GM12891 (cell line): ENCODE measurements at places on chromosomes 6 and 20.

DNA sequence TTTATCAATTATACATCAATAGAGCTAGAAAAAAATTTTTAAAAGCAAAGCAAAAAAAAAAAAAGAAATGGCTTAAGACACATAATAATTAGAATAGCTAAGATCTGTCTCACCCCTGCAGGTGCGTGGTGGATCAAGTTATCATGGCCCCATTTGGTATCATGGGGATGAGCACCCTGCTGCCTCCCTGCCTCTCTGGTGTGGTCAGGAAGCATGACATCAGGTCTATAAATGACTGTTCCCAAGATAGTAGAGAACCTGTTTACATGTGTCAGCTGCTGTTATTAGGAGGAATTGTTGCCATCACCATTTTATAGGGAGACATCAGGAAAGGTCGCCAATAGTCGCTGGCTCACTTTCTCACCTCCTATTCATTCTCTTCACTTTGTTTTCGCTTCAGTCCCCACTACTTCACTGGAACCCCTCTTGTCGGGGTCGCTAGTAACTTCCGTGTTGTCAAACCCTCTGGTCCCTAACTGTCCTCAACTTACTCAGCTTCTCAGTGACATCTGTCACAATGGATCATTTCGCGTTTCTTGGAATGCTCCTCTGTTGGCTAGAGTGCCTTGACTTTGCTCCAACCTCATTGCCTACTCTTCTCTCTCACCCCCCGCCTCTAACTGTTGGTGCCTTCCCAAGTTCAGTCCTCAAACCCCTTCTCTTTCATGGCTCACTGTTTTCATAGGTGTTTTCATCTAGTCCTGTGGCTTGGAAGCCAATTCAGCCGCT, 4.7 kb downstream of the DNTTIP1 start:
- no peak for DNase-seq

DNA sequence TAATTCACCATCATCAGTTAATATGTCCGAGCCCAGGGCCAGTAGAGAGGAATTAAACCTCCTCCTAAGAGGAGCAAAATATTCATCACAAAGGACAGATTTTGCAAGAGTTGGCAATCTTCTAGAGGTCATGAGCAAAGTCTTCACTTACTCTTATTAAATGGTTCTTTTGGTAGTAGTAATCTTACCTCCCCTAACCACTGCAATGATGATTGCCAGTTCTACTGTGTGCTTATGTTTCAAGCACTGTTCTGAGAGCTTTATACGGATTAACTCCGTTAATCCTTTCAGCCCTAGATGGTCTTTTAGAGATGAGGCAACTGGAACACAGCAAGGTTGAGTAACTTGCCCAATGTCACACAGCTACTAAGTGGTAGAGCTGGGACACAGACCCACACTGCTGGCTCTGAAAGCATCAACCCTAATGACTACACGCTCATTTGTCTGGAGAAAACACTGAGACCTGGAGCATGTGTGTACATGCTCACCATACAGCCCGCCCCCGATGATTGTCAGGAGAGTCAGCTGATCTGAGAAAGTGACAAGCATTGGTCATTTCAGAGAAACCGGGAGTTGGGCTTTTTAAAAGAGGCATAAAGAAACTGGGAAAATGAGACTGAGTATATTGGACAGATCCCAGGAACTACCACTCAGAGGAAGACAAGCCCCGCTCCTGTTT, 276.0 kb downstream of the NRN1 start:
- DNase-seq = no peak

DNA sequence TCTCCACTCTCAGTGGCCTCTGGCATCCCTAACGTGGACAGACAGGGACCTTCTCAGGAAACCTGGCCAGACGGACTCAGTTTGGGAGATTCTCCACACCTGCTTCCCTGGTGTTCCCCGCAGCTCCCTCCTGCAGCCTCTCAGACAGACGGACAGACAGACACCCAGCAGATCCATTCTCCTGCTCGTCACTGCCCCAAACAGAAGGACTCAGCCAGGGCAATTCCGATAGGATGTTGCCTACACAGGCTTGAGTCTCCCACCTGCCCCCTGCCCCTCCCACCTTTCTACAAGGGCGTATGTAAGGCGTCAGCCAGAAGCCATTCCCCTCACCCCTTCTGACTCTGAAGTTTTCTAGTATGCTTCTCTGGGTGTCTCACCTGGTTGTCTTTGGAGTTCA, 428 bp downstream of the CCM2L start:
- DNase-seq = no peak

- no peak for DNase-seq
Observed at GRCh38 chr20:3459881-3460307, 10.9 kb upstream of the ATRN start.

- no peak for DNase-seq
Observed at GRCh38 chr6:30485236-30485635, 4.1 kb upstream of the HLA-E start.

DNA sequence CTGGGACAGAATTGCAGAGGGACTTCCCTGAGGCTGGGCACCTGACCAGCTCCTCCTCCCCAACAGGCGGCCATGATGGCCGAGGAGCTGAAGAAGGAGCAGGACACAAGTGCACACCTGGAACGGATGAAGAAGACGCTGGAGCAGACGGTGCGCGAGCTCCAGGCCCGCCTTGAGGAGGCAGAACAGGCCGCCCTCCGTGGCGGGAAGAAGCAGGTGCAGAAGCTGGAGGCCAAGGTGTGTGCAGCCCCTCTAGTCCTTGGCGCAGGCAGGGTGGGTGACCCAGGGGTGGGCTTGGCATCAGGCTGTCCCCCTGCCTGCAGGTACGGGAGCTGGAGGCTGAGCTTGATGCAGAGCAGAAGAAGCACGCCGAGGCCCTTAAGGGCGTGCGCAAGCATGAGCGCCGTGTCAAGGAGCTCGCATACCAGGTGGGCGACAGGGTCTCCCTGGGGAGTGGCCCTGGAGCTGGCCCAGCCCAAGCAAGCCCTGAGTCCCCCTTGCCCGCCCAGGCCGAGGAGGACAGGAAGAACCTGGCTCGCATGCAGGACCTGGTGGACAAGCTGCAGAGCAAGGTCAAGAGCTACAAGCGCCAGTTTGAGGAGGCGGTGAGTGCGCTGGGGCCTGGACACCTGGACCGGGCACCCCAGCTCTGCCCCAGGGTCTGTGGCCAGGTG, 45.4 kb downstream of the MYH7B start:
- no peak for DNase-seq

GRCh38 chr6:125942672-125943527, 13.7 kb upstream of the HINT3 start:
- no peak for DNase-seq

- DNase-seq = no peak
Observed at GRCh38 chr6:168201383-168201782, 118.2 kb downstream of the DACT2 start.

DNA sequence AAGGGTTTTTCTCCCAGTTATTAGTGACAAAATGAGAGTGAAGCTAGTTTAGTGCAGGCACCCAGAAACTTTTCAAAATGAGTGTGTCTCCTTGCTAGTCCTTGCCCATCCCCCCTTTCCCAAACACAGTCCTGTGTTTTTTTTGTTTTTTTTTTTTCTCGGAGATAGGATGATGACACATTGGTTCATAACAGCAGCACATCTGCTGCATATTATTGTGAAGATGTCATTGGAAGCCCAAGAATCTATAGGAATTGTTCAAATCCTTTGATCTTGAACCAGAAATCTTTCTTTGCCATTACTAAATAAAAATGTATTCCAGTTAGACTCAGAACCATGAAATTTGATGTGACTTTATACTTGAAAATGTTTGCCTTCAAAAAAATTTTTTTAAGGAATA, 162.4 kb downstream of the FRK start:
- no peak for DNase-seq

GRCh38 chr6:134481966-134482365, 164.1 kb upstream of the SGK1 start:
- DNase-seq = no peak

- no peak for DNase-seq
Observed at GRCh38 chr6:6368684-6369052, 48.2 kb upstream of the F13A1 start.
